Aorta (tissue), 5 donors: ENCODE measurements at places on chromosomes 6 and 20. TPM values are rescaled to one million over a fixed set of nuclear protein-coding genes. Genes with fewer than 3 reads are reported as not detected.

GRCh38 chr6:10418862-10419748 is 4.2 kb upstream of the TFAP2A start:
- no peak overlapping the region for H3K4me3 ChIP-seq
- no peak for DNase-seq
- H3K4me1 ChIP-seq = no peaks in the 10 kb centered on the region
- H3K27me3 ChIP-seq = no peaks in the 10 kb centered on the region
- no peak overlapping the region for H3K27ac ChIP-seq

DNA sequence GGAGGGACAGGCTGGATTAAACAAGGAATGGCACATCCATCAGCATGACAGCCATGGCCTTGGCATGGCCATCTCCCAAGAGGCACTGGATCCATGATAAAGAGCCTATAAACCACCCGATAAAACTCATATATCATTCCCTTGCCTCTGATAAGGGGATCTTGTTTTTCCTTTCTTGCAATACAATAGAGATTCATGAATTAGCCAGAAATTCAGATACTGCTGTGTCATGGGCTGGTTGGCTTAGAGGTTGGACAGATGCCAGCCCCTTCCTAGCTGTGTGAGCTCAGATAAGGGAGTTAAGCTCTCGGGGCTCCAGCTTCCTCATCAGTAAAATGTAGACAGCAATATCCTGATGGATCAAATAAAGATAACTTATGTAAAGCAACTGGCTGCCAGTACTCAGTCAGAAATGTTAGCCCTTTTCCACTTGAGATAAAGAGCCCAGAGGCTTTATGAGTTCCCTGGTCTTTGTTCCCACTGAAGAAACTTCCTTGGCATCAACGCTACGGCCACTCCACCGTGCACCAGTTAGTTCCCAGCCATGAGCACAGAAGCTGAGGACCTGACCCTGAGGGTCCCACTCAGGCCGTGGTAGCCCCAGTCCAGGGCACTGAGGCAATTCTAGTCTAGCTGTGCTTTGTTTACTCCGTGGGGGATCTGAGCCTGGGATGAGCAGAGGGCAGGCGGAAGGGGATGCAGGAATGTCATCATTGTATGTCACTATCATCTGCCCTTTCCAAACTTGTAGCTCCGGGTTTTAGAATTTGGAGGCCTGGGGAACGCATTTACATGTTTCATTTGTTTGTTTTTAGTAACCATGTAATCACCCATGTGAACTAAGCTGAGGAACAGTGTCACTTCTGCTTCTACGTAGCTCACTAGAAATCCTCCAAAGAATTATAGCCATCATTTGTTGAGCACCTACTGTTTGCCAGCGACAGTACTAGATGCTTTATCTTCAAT is 67.2 kb upstream of the TBC1D7 start:
- peaks cover 2% of the 10 kb centered on the region for H3K4me1 ChIP-seq
- no peaks in the 10 kb centered on the region for H3K36me3 ChIP-seq
- peak; percentile 83 for DNase-seq
- no peak overlapping the region for H3K4me3 ChIP-seq
- no peak overlapping the region for H3K27ac ChIP-seq
- no peaks in the 10 kb centered on the region for H3K27me3 ChIP-seq

DNA sequence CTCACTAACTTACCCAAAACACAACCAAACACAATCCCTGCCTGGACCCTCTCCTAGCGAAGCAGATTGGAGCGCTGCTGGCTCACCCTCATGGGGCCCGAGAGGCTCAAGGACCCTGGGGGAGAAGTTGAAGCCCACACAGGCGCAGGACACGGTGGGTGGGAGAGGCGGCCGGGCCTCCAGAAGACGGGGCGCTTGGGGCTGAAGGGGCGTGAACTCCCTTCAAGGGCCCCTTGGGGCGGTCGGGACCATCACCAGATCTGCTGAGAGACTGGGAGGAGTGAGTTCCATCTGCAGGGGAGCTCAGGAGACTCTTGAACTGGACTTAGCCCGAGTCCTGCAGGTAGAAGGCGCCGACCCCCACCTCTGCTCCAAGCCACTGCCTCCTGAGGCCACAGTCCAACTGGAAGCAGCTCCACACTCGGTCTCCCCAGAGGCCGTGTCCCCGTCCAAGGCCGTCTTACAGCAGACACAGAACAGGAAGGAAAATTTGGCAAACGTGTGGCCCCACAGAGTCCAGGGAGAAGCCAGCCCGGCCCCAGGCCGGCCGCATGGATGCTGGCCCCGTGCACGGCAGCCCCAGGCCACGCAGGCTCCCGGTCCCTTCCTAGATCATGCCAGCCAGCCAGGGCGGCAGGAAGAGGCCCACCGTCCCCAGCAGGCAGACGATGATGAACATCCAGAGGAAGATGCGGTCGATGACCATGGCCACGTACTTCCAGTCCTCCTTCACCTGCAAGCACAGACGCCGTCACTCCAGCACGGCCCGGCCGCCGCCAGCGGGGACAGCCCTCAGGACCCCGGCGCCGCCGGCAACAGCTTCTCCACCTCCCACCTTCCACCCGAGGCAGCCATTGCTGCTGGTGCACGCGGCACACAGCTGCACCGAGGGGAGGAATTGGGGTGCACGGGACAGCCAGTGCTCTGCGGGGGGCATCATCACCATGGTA is 14.7 kb downstream of the CHRNA4 start:
- H3K4me3 ChIP-seq = no peak overlapping the region
- H3K36me3 ChIP-seq = no peaks in the 10 kb centered on the region
- DNase-seq = no peak
- no peak overlapping the region for H3K27ac ChIP-seq
- H3K27me3 ChIP-seq = no peaks in the 10 kb centered on the region
- no peaks in the 10 kb centered on the region for H3K4me1 ChIP-seq

- DNase-seq = no peak
- no peak overlapping the region for H3K27ac ChIP-seq
- H3K27me3 ChIP-seq = no peaks in the 10 kb centered on the region
These were observed 14.5 kb downstream of the SLC12A5 start for GRCh38 chr20:46043556-46043955.

DNA sequence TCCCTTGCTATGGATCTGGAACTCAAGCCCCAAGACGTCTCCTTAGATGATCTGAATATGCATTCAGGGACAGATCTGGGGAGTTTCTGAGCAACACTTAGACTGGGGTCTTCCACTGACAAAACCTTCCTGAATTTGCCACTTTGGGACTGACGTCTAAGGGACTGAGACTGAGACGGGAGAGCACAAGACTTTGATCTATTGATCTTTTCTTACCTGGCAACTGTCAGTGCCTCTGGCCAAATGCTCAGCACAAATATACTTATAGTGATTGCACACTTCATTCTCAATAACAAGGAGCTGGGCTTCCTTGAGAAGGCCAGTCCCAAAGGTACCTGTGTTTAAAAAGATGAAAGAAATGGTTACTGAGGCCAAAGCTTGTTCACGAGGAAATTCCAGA is 131.8 kb downstream of the LPA start:
- H3K4me1 ChIP-seq = no peaks in the 10 kb centered on the region
- H3K27me3 ChIP-seq = no peaks in the 10 kb centered on the region

- no peaks in the 10 kb centered on the region for H3K27me3 ChIP-seq
- H3K27ac ChIP-seq = no peak overlapping the region
- H3K4me3 ChIP-seq = no peak overlapping the region
- H3K4me1 ChIP-seq = no peaks in the 10 kb centered on the region
These were observed 86.6 kb downstream of the GCLC start for GRCh38 chr6:53458105-53458866.

DNA sequence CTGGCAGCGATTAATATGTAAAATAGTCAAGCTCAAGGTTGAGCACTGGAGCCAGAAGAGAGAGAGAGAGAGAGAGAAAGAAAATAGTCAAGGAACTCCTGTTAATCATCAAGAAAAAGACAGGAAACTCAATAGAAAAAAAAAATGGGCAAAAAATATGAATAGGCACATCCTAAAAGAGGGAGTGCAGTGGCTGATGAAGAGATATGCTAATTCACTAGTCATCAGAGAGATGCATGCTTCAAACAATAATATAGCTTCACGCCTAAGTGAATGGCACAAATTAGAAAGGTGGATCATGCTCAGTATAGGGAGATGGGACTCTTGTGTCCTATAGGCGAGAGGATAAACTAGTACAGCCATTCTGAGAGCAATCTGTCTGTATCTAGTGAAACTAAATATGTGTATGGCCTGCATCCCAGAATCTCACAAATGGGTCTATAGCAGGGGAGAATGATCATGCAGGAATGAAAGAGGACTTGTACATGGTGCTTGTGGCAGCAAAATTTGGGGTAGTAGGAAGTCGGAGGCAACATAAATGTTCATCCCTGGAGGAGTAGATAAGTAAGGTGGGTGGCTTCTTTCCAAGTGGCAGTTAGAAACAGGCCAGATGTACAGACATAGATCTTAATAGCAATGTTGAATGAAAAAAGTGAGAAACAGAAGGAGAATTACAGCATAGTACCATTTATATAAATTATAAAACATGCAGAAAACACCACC is 176.8 kb downstream of the VEGFA start:
- H3K27ac ChIP-seq = no peak overlapping the region
- no peaks in the 10 kb centered on the region for H3K36me3 ChIP-seq
- DNase-seq = no peak
- H3K4me3 ChIP-seq = no peak overlapping the region

GRCh38 chr6:118571121-118571520 is 23.0 kb downstream of the PLN start:
- no peaks in the 10 kb centered on the region for H3K36me3 ChIP-seq
- no peak overlapping the region for H3K4me3 ChIP-seq
- H3K27me3 ChIP-seq = no peaks in the 10 kb centered on the region
- no peaks in the 10 kb centered on the region for H3K4me1 ChIP-seq

GRCh38 chr6:75747152-75747992 is 1.7 kb upstream of the MYO6 start:
- no peak overlapping the region for H3K4me3 ChIP-seq
- no peak for DNase-seq
- no peaks in the 10 kb centered on the region for H3K4me1 ChIP-seq
- no peaks in the 10 kb centered on the region for H3K27me3 ChIP-seq
- no peaks in the 10 kb centered on the region for H3K36me3 ChIP-seq

DNA sequence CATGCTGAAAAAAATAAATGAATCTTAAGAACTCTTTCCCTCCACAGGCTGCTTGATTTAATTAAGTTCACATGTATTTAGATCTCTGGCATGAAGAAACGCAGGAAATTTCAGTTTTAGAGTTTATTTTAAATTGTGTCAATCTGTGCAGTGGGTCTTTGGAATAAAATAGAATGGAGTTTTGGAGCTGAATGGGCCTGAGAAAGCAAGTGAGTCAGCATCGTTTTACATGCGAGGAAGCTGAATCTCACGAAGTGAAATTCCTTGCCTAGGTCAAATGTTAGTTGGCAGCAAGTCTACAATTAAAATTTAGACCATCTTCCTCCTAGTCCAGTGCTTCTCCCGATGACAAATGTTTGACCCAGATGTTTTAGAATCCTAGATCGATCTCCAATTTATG is 22.4 kb downstream of the MAP7 start:
- H3K4me3 ChIP-seq = no peak overlapping the region
- no peak overlapping the region for H3K27ac ChIP-seq
- no peaks in the 10 kb centered on the region for H3K4me1 ChIP-seq
- no peaks in the 10 kb centered on the region for H3K27me3 ChIP-seq
- no peaks in the 10 kb centered on the region for H3K36me3 ChIP-seq

GRCh38 chr6:168348186-168348585 is 28.6 kb upstream of the DACT2 start:
- H3K4me3 ChIP-seq = no peak overlapping the region
- no peak for DNase-seq
- no peak overlapping the region for H3K27ac ChIP-seq
- H3K27me3 ChIP-seq = no peaks in the 10 kb centered on the region
- no peaks in the 10 kb centered on the region for H3K36me3 ChIP-seq

GRCh38 chr6:50936277-50936681 is 117.6 kb downstream of the TFAP2B start:
- H3K27me3 ChIP-seq = no peaks in the 10 kb centered on the region
- H3K4me3 ChIP-seq = no peak overlapping the region
- no peaks in the 10 kb centered on the region for H3K36me3 ChIP-seq
- no peaks in the 10 kb centered on the region for H3K4me1 ChIP-seq
- no peak for DNase-seq
- H3K27ac ChIP-seq = no peak overlapping the region

GRCh38 chr6:151029970-151030369 is 164.5 kb downstream of the MTHFD1L start:
- H3K4me3 ChIP-seq = no peak overlapping the region
- no peaks in the 10 kb centered on the region for H3K27me3 ChIP-seq
- DNase-seq = no peak
- no peaks in the 10 kb centered on the region for H3K36me3 ChIP-seq
- H3K27ac ChIP-seq = no peak overlapping the region

DNA sequence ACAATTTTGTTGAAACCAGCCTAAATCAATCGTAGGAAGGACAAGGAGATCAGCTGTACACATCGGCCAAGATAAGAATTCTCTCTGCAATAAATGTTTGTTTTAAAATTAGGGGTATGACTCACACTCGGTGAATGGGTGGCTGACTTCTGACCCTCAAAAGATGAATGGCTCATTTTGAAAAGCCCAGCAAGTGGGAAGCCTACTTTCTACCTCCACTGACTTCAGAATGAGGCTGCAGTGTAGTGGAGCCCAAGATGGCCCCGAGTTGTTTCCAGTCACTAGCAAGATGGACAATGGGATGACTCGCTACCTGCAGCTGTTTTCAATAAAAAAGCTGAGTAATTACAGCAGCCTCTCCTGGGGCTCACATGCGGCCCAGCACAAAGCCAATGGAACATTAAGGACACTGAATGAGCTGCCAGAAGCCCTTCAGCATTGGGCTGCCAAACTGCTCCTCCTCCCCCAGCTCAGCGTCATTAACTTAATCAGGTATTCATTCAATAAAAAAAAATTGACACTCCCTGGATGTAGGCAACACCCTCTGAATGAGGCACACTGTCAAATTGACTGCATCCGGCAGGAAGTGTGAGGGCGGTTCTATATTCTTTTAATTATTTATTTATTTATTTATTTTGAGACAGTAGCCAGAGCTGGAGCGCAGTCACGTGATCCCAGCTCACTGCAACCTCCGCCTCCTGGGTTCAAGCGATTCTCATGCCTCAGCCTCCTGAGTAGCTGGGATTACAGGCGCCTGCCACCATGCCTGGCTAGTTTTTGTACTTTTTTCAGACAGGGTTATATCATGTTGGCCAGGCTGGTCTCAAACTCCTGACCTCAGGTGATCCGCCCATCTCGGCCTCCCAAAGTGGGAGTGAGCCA is 107.3 kb downstream of the GMPR start:
- no peak for DNase-seq
- H3K4me1 ChIP-seq = no peaks in the 10 kb centered on the region
- no peak overlapping the region for H3K27ac ChIP-seq
- H3K36me3 ChIP-seq = no peaks in the 10 kb centered on the region
- H3K27me3 ChIP-seq = no peaks in the 10 kb centered on the region
- H3K4me3 ChIP-seq = no peak overlapping the region

DNA sequence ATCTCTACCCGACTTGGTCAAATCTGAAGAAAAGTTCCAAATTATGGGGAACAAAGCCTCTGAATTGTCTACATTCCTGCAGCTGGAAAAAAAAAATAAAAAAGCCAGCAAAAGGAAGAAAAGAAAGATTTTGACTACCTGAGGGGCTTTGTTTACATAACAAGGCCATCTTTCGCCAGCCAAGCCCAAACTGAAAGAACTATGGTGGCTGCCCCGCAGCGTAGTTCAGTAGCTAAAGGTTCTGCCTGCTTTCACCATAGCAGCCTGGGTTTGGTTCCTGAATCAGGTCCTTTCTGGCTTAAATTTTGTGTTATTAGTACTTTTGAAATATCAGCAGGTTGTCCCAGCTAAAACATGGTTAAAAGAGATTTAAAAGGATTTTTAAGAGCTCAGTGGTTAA is 35.4 kb downstream of the ZNF133 start:
- H3K36me3 ChIP-seq = no peaks in the 10 kb centered on the region
- no peaks in the 10 kb centered on the region for H3K4me1 ChIP-seq
- no peak for DNase-seq
- H3K4me3 ChIP-seq = no peak overlapping the region
- no peaks in the 10 kb centered on the region for H3K27me3 ChIP-seq

PAX1 gene
- not detected for total RNA-seq

FLRT3 gene
- total RNA-seq = 0.75 TPM

DPM1 gene
- 35.8 TPM for total RNA-seq

CTAGE9 gene
- total RNA-seq = not detected

SIRT5 gene
- 9.8 TPM for total RNA-seq

TMEM151B gene
- not detected for total RNA-seq

CYP21A2 gene
- total RNA-seq = 2.3 TPM
